T-helper 9 cell (primary cell): ENCODE measurements at places on chromosomes 11 and 22.

GRCh38 chr22:19836512-19836911, 18.2 kb downstream of the GNB1L start:
- no peak for DNase-seq

- no peak for DNase-seq
These were observed 26.2 kb upstream of the LDLRAD3 start for GRCh38 chr11:35917676-35918075.

GRCh38 chr11:118002541-118003423, 16.6 kb downstream of the IL10RA start:
- DNase-seq: no peak

DNA sequence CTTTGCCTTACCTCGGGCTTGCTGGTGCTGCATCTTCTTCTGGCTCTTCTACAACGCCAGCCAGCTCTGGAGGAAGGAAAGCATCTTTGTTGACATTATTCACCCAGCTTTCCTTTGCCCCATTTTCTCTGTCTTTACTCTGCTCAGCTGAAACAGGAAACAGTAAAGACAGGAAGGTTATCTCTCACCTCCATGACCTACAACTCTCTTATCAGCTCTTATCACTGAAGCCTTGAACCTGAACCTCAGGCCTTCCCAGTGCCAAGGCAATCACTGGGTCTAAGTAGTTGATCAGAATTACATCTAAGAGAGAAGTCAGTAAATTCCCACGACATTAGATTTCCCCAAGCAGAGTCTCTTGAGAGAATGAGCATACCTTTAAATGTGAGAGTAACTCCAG, 59.6 kb upstream of the CCDC89 start:
- no peak for DNase-seq

DNA sequence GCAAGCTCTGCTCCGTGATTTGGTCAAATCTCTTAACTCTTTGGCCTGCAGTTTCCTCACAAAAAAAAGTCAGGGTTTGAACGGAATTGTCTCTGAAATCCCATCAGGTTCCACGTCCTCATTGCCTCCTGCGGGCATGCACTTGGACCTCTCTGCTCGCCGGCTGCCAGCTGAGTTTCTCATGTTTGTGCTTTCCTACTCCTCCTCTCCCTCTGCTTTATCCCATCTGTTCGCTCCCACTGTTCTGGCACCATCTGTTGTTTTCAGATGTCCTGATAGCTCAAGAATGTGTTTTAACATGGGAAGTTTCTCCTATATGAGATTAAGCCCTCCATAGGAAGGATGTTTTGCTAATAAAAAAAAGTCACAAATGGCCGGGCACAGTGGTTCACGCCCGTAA, 49.4 kb upstream of the ARHGAP42 start:
- DNase-seq: no peak
